Fibroblast of skin of right biceps (primary cell): ENCODE measurements at places on chromosomes 5 and 9.

DNA sequence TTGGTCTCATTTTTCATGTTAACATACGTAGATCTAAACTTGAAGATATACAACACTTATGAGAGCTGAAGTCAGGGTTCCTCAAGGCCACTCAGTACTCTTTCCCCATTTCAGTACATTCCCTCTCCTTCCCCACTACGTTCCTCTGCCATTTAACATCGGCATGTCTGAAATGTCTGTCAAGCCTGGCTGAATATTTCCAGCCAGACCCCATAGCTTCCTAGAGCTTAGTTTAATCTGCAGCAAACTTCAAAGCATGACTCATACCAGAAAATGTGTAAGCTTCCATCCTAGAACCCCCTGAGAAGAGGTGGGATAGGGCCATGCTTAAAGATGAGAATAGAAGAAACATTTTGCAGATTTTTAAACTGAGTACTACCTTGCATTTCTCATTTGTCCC lies 6.2 kb downstream of the GZMA start:
- peak; percentile 20 for DNase-seq

DNA sequence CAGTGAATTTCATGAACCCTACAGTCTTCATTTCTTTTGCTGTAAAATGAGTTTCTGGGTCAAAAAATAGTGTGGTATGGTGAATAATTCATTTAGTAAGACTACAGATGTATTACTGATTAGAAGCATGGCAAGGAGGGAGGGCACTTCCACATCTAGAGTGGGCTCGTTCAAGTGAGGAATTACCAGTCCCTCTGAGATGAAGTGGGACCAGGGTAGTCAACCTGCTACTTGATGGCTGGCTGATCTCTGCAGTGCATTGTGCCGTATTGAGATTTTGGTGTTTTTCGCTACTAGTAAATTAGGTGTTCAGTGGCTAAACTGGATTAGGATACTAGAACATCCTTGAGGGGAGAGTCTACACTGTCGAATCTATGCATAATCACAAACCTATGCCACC lies 10.8 kb downstream of the CDC37L1 start:
- DNase-seq: no peak

DNA sequence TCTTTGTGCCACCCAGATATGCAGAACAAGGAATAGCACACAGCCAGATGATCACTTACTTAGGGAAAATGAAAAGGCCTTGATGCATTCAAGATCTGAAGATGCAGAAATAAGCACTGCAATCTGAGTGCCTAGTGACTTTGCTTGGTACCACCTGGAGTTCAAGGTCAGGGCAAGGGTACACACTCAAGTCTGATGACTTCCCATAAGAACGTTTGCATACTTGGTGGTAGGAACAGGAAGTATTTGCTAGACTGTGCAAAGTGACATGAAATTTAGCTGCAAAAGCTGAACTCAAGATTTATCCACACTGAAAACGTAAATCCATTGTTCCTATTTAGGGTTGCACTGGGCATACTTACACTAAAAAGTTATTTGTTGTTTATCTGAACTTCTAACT lies 177.1 kb downstream of the PIK3R1 start:
- DNase-seq: no peak

- no peak for DNase-seq
These were observed 92.7 kb downstream of the SGCD start for GRCh38 chr5:156419661-156420060.
